ENCODE measurements at places on chromosomes 4 and X.

GRCh38 chrX:39631276-39632229 is 466.2 kb downstream of the BCOR start:
- DNase-seq: no peak

- DNase-seq: no peak
These were observed 3.7 kb upstream of the ANTXR2 start for GRCh38 chr4:80076681-80077080.

GRCh38 chr4:141995056-141995455 is 358.7 kb downstream of the IL15 start:
- no peak for DNase-seq

DNA sequence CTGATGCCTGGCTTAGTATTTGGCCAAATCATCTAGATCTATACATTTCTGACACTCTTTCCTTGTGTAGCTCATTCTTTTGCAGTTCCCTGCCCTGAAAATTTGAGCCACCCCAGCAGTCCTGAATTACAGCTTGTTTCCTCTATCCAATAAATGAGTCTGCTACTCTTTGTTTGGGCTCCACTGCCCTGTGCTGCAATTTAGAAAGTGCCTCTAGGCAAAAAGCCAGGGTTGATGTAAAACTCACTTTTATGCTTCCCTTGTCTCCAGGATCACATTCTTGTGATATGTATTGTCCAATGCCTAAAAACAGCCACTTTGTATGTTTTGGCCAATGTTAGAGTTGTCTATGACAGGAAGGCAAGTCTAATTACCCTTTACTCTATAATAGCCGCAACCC is 101.7 kb upstream of the MAP3K15 start:
- no peak for DNase-seq

GRCh38 chr4:25993395-25994185 is 79.6 kb downstream of the SMIM20 start:
- DNase-seq: no peak

- DNase-seq: peak; percentile 23
These were observed 552 bp downstream of the NKRF start for GRCh38 chrX:119605464-119606279.

DNA sequence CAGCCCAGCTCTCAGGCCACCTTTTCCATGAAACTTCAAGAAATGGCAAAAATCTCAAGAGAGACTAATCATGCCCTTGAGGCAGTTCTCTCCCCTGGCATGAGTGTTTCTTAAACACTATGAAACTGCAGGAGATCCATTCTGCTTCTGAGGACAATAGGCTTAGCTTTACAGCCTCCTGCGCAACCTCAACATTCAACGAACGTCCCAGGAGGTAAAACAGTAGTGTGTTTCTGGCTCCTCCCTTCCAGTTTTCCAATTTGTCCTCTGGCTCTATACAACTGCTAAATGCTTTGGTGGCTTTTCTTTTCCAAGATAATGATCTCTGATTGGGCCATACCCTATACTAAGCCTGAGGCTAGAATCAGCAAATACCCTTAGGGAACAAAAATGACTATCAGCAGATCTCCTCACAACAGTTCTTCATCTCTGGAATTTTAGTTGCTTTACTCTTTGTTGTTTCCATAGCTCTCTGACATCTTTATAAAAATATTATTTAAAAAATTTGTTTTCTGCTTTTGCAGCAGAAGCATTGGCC is 87.0 kb upstream of the FAT1 start:
- DNase-seq: no peak

DNA sequence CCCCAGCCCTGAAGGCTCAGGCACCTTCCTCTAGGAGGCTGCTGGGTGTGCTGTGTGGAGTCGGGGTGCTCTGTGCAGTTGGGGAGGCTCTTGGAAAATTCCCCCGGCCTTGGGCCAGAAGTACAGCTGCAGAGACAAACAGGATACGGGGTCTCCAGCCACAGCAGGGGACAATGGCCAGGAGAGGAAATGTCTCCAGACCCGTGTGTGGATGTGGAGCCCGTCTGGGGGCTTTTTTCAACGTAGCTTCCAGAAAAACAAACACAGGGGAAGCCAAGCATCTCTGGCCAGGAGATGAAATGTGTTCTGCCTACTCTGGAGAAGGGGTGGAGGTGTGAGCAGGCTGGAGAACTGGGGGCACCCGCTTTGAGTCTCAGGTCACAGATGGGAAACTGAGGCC is 3.7 kb upstream of the SH3TC1 start:
- no peak for DNase-seq

DNA sequence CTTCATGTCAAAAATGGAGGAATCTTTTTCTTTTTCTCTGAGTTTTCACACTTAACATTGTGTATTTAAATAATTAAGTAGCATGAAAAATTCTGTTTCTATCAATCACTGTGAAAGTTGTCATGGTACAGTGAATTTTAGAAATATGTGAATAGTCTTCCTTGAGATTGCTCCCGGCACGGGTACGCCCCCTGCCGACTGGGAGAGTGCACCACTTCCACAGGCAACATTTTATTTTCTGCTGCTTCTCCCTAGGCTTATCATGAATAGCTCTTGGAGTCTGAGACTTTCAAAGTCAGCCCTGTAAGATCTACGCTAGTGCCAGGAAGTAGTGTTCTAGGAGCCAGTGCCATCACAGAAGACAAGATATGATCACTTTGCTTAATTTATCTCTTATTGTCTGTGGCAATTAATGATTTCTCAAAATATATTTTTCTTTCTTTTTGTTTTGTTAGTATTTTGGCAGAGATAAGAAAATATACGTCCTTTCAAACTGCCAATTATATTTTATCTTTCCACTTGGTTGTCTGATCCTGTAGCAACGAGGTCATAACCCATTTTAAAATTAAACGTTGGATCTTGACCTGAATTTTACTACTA is 763.8 kb upstream of the AADAT start:
- DNase-seq: no peak

DNA sequence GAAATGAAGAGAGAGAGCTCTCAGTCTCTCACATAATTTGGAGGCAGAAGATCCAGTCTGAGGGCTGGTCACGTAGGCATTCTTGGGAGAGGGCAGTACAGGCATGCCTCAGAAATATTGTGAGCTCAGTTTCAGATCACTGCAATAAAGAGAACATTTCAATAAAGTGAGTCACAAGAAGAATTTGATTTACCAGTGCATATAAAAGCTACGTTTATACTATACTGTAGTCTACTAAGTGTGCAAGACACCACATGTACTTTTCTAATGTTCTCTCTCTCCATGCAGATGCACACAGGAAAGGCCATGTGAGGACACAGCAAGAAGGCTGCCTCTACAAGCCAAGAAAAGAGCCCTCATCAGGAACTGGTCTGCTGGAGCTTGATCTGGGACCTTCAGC is 583.5 kb upstream of the FAT1 start:
- DNase-seq: no peak

DNA sequence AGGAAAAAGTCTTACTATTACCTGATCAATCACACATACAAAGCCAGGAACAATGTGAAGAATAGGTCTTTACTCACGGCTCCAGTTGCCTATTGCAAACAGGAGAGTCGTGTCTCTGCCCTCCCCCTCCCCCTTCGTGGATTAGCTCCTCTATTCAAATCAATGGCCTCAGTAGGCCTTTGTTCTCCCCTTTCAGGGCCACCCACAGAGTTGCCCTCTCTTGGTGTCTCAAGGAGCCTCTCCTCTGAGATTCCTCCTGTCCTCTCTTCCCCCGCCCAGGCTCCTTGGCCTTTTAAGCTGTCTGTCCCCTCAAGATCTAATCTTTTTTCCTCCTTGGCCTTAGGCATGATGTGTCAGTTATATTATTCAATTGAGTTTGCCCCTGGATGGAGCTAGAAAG is 107.2 kb upstream of the NALF2 start:
- no peak for DNase-seq

GRCh38 chrX:121221322-121221977 is 174.0 kb downstream of the GLUD2 start:
- DNase-seq: no peak

- DNase-seq: no peak
These were observed 366.1 kb downstream of the FBXO8 start for GRCh38 chr4:173917255-173917960.

GRCh38 chr4:168385142-168385490 is 66.6 kb upstream of the DDX60 start:
- DNase-seq: no peak

- DNase-seq: no peak
These were observed 5.8 kb upstream of the TMEM271 start for GRCh38 chr4:581753-582361.

- no peak for DNase-seq
These were observed 27.4 kb upstream of the GPR174 start for GRCh38 chrX:79117078-79117477.

GRCh38 chrX:27565992-27566391 is 24.2 kb upstream of the DCAF8L2 start:
- DNase-seq: no peak

DNA sequence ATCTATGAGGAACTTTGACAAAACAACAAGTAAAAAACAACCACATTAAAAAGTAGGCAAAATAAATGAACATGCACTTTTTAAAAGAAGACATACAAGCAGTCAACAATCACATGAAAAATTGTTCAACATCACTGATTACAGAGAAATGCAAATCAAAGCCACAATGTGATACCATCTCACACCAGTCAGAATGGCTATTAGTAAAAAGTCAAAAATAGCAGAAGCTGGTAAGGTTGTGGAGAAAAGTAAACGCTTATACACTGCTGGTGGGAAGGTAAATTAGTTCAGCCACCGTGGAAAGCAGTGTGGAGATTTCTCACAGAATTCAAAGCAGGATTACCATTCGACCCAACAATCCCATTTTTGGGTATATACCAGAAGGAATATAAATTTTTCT is 17.0 kb upstream of the LNX1 start:
- DNase-seq: no peak

- DNase-seq: no peak
These were observed 48.8 kb downstream of the PPP2R2C start for GRCh38 chr4:6423575-6423974.

GRCh38 chrX:100643212-100643611 is 787 bp upstream of the SRPX2 start:
- DNase-seq: no peak

DNA sequence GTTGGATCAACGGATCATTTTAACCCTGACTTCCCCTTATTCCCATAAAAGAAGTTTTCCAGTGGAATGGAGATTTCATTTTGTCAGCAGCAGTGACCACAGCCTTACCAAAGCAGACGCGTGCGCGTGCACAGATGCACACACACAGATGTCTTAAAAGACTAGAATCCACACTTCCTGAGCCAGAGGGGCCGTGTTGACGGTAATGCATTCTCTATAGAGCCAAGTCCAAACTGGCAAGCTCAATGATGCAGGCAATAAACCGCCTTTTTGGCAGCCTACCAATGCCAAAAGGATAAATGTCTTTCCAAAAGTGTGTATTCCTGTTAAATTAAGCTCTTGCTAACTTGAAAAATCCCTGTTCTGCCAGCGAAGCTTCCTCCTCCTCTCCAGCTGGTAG is 18.8 kb upstream of the CLDN34 start:
- DNase-seq: no peak

All from stimulated activated CD8-positive, alpha-beta memory T cell treated with anti-CD3 and anti-CD28 coated beads, Interleukin-4, amount 100 ng/mL, for 4 hours (primary cell).